ENCODE measurements at places on chromosomes 6 and 20. TPM values are rescaled to one million over a fixed set of nuclear protein-coding genes. Genes with fewer than 3 reads are reported as not detected.

TCEA2 gene
- 42.2 TPM for total RNA-seq

DNA sequence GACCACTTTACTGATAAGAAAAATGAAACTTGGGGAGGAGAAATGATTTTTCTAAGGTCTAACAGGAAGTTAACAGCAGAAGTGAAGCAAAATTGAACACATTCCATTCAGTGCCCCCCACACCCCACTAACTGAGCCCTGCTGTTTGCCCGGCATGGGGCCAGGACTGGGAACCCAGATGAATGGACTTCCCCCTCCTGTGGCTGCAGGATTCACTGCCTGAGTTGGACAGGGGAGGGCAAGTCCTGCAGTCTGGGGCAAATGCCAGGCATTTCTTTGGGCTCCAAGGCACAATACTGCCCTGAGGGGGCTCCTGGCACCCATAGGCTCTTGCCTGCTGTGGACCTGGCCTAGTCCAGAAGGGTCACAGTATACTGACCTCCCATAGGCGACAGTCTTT is 28.3 kb downstream of the FYN start:
- DNase-seq: peak; percentile 50

REM1 gene
- 1.6 TPM for total RNA-seq

DNA sequence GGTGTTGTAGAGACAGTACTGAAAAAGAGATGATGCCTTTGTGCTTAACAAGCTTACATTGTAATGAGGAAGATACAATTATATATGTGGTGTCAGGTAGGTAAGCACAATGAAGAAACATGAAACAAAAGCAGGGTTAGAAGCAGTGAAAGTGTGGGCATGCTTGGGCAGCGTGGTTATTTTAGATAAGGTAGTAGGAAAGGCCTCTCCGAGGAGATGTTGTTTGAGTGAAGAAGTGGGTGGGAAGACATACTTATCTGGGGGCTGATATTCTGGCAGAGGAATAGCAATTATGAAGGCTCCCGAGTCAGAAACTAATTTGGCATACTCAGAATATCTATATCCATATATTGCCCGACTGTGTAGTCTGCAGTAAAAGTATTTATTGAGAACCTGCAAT is 4.7 kb downstream of the CDKAL1 start:
- DNase-seq: no peak

ENPP1 gene
- total RNA-seq: 1.8 TPM

MYH7B gene
- total RNA-seq: 101 TPM

Measured in heart left ventricle (tissue), 16 donors.